Stimulated activated CD8-positive, alpha-beta memory T cell treated with anti-CD3 and anti-CD28 coated beads, Interleukin-15, amount 100 ng/mL, for 1 hour (primary cell): ENCODE measurements at places on chromosomes 5 and 9.

GRCh38 chr5:59525311-59525710 lies 368.2 kb downstream of the PDE4D start:
- DNase-seq: no peak

DNA sequence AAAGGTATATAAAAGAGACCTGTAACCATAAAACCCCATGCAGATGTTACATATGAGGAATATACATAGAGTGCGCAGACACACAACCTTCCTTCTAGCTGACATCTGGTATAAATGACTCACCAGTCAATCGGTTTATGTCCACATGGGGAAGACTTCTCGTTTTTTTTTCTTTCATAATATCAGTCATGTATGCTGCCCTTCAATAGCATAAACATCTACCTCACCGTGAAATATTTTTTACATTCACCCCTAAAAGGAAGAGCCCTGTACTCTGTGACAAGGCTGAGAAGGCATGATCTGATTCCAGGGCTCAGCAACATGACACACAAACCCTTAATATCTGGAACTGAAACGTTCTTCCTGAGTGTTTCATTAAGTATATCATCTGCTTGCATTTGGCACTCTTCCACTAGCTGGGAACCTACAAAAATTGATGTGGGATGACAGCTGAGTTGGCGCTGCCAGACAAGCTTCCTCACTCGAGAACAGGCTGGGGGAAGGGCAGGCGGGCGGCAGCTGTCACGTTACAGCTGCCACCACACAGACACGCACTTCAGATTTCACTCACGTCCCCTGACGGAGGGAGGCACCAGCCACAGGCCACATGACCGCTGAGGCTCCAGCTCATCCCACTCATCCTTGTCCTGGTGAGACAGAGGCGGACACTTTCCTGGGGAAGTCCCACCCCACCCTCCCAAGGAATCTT lies 74.2 kb downstream of the SHB start:
- no peak for DNase-seq

DNA sequence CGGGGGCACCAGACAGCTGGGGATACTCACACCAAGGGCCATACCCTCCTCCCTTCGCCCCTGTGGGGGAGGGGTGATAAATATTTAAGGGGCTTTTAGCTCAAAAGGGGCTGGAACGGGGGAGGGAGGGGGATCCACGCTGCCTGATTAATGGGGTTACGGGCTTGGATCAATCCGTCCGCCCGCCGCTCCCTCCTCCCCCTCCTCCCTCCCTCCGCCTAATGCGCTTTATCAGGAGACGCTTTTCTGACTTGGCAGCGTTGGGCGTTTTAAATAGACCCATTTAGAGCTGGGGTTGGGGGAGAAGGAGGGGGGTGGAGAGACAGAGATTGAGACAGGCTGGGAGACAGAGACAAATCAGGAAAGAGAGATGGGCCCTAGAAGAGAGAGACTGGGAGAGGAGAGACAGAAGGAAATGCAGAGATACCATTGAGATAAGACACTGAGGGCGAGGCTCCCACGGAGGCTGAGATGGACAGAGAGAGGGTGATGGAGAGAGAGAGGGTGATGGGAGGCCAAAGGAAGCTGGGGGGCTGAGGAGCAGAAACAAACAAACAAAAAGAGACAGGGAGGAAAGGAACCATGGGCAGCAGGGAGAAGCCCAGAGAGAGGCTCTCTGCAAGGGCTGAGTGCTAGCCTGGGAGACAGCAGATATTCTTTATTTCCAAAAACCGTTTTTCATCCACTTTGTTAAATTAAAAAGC lies 10.3 kb downstream of the CNTFR start:
- no peak for DNase-seq

DNA sequence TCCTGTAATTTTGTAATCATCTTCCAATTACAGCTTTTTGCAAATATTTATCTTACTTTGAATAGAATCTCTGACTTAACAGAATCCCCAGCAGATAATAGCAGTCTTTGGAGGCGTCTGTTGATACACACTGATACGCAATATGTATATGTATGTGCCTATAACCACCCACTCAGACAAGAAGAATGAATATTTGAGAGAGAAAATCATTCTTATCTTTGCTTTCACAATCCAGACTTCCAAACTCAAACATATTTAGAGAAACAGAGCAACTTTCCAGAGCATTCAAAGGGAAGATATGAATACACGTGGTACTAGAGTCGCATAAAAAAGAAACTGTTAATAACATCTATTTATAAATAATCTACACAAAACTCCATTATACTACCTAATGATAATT lies 6.1 kb downstream of the RORB start:
- no peak for DNase-seq

DNA sequence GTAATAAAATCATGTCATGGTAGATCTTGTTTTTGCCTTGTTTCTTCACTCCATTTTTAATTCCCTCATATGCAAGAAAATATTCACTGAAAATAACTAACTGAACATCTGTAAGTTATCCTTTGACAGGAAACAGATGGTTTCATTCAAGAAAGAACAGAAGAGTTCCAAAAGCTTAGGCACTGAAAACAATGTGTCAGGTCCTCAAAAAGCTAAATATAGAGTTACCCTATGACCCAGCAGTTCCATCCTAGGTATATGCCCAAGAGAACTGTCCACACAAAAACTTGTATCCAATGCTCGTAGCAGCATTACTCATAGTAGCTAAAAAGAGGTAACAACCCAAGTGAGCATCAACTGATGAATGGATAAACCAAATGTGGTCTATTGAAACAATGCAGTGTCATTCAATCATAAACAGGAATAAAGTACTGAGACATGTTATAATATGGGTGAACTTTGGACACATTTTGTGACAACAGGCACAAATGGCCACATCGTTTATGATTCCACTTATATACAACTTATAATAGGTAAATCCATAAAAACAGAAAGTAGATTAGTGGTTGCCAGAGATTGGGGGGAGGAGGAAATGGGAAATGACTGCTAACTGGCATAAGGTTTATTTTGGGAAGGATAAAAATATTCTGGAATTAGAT lies 231.0 kb downstream of the FRMD3 start:
- no peak for DNase-seq

- no peak for DNase-seq
These were observed 409.3 kb upstream of the CLINT1 start for GRCh38 chr5:158268286-158268685.

DNA sequence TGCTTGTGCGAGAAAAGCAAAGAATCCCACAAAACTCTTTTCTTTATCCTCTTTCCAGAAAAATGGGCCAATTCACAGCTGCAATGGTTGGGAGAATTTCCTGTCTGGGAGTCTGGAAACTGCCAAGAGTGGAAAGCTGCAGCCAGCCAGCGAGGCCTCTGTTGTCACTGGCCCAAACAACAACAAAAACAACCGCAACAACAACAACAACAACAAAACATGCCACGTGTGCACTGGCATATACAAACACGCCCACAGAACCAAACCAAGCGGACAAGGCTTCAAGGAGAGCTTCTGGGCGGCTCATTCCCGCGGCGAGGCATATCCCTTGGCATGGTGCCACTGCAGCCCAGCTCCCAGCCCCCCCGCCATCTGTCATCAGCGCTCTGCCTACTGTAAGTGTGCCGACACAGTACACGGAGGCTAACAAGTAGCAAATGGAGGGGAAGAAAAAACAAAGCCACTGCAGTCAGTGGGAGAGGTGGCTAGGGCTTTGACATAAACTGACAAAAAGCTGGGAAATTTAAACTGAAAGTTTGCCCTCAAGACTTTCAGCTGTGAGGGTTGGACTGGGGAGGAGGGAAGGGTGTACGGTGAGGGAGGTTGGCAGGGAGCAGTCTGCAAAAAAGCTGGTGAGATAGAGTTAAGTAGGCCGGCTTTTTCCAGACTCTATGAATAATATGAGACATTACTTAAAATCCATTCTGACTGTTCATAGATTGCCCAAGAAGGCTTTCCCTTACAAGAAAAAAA lies 165.0 kb upstream of the ZNF462 start:
- DNase-seq: no peak

- no peak for DNase-seq
These were observed 7.1 kb downstream of the CDKN2B start for GRCh38 chr9:22002038-22002437.
